ENCODE measurements at places on chromosomes 13 and 19. TPM values are rescaled to one million over a fixed set of nuclear protein-coding genes. Genes with fewer than 3 reads are reported as not detected.

FARP1 gene
- 135 TPM for total RNA-seq

POSTN gene
- total RNA-seq, result 16.4 TPM

STOML3 gene
- total RNA-seq, result not detected

ZNF548 gene
- 13.1 TPM for total RNA-seq

PRSS57 gene
- total RNA-seq, result not detected

RDH13 gene
- total RNA-seq, result 16.6 TPM

CGB8 gene
- 3.3 TPM for total RNA-seq

HSPB6 gene
- 0.82 TPM for total RNA-seq

GAPDHS gene
- not detected for total RNA-seq

MYH14 gene
- total RNA-seq, result 87.8 TPM

FAAP24 gene
- 1.7 TPM for total RNA-seq

SELENOV gene
- 0.42 TPM for total RNA-seq

IGLON5 gene
- total RNA-seq, result 0.07 TPM

DUS3L gene
- total RNA-seq, result 53.0 TPM

VMAC gene
- 5.5 TPM for total RNA-seq

SIPA1L3 gene
- total RNA-seq, result 46.8 TPM

ADAMTSL5 gene
- total RNA-seq, result 0.58 TPM

PEG3 gene
- total RNA-seq, result 2.6 TPM

KLF1 gene
- total RNA-seq, result not detected

SLITRK1 gene
- not detected for total RNA-seq

SPINT2 gene
- total RNA-seq, result 591 TPM

DENND1C gene
- total RNA-seq, result 4.6 TPM

SOX1 gene
- not detected for total RNA-seq

MLLT1 gene
- total RNA-seq, result 27.6 TPM

RNF225 gene
- not detected for total RNA-seq

ATP8A2 gene
- total RNA-seq, result 3.8 TPM

ZNF382 gene
- 3.6 TPM for total RNA-seq

ATXN8OS gene
- not detected for total RNA-seq

CALR3 gene
- not detected for total RNA-seq

ARL11 gene
- 0.14 TPM for total RNA-seq

ITGBL1 gene
- total RNA-seq, result 0.21 TPM

MTUS2 gene
- total RNA-seq, result under 0.01 TPM

KIR2DL3 gene
- total RNA-seq, result not detected

PDE4C gene
- 0.34 TPM for total RNA-seq

ZSCAN4 gene
- not detected for total RNA-seq

MBNL2 gene
- 42.4 TPM for total RNA-seq

CYP2S1 gene
- total RNA-seq, result 4.9 TPM

TLE2 gene
- 9.4 TPM for total RNA-seq

NLRP5 gene
- not detected for total RNA-seq

C13orf46 gene
- 0.04 TPM for total RNA-seq

FAM98C gene
- total RNA-seq, result 22.2 TPM

SERP2 gene
- 5.1 TPM for total RNA-seq

BEST2 gene
- not detected for total RNA-seq

TGFB1 gene
- 35.2 TPM for total RNA-seq

IL17D gene
- 0.46 TPM for total RNA-seq

CACTIN gene
- 46.6 TPM for total RNA-seq

CD177 gene
- 0.27 TPM for total RNA-seq

CYSLTR2 gene
- total RNA-seq, result 0.13 TPM

Data from kidney epithelial cell (primary cell).